ENCODE measurements at places on chromosomes 2 and 18.
A peak's percentile ranks its signal among the peaks of the same experiment; 100 is the strongest.

- peak; percentile 6 for DNase-seq
These were observed 941.1 kb upstream of the FANCL start for GRCh38 chr2:59182249-59182648.

- DNase-seq: no peak
These were observed 262.2 kb downstream of the TWIST2 start for GRCh38 chr2:239109928-239110545.

- no peak for DNase-seq
These were observed 189.6 kb upstream of the RBMS1 start for GRCh38 chr2:160683206-160683605.

DNA sequence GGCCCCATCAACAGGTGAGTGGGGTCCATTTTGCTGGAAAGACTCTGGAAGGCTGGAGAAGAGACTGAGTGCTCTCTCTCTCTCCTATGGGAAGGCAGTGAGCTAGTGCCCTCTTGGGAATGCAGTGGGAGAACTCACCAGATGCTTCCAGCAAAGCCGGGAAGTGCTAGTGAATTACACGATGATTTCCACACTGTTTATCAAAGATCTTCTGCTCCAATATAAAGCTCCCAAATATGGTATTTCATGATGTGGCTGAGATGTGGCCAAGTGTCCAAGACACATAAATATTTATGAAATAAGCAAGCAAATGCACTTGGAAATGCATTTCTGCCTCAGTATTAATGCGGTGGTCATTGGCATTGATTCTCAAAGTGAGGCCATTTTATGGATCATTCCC is 135.9 kb downstream of the VAPA start:
- no peak for DNase-seq

DNA sequence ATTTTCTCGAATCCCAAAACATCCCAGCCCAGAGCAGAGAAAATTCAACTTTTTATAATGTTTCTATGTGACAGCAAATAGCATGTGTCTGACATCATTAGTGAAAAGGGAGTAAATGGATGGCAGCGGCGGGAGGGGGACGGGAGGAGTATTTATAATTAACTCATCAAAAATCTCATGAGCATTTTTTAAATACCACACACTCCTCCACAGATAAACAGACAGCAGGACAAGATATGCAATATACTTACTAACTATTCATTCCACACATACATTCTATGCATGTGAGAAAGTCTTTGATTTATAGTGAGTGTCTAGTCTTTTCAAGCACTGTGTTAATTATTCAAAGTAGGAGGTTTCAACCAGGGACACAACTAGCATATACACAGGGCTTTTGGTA is 107.6 kb downstream of the LRP2 start:
- no peak for DNase-seq

GRCh38 chr2:210687786-210688470 is 131.5 kb downstream of the CPS1 start:
- DNase-seq: no peak

GRCh38 chr2:121478996-121479745 is 51.5 kb upstream of the RNU4ATAC start:
- DNase-seq: no peak

DNA sequence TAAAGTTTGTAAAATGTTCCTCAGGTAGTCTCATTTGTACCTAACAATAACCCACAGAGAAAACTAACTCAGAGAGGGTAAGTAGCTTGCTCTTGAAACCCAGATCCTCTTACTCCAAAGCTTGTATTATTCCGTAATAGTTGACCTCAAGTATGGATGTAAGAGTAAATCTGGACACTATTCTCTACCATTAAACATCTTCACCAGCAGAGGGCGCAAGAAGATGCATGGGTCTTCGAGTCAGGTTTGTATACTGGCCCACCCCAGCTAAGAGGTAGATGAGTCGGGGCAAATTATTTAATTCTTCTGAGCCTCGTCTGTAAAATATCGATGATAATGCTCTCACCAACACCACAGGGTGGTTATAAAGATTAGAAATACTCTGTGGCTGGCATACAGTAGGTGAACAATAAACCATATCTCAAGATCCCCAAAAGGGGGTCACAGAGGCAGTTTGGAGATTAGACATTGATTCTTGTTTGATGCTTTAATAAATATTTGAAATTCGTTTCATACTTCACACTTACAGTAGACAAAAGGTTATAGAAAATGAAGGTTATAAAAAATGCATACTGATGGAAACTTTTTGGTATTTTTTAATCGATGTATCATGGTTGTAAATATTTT is 3.5 kb upstream of the CABLES1 start:
- peak; percentile 54 for DNase-seq

DNA sequence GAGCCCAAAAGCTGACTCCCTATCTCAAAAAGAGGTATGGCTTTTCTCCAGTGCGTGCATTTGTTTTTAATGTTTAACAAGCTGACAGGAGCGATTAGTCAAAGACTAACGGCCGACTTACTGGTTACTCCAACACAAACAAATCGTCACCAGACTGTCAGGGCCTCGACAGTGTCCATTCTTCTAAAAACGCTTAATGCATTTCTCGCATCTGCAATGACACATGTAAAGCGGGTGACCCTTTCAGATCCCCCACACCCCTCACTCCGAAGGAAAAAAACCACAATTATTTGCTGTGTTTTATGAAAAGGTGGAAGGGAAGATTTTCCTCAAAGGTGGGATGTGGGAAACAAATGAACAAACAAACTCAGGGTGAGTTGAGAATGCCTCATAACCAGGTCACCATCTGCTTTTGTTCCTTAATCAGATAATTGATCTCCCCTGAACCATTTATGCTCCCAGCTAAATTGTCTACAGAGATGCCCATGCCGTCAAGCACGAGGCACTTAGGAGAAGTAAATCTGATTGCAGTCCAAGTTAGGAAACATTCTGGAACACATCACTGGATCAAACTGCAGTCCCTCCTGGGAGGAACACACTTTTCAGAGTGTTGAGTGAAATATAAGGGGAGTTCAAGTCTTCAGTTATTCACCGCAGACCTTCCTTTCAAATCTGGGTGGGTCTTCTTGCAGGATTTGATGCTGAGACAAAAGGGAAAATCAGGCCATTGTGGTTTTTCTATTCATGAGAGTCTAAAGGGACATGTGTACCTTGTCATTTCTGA is 340.8 kb downstream of the CMPK2 start:
- no peak for DNase-seq

GRCh38 chr2:8344144-8345097 is 337.4 kb upstream of the ID2 start:
- DNase-seq: no peak

GRCh38 chr2:173982182-173982714 is 17.1 kb upstream of the SP3 start:
- DNase-seq: no peak

GRCh38 chr2:102112271-102112670 is 30.3 kb upstream of the IL1R1 start:
- no peak for DNase-seq

Data from GM04504 (cell line).